ENCODE measurements at places on chromosomes 4 and X.

GRCh38 chr4:6513678-6514077, 41.3 kb upstream of the PPP2R2C start:
- no peak for DNase-seq

DNA sequence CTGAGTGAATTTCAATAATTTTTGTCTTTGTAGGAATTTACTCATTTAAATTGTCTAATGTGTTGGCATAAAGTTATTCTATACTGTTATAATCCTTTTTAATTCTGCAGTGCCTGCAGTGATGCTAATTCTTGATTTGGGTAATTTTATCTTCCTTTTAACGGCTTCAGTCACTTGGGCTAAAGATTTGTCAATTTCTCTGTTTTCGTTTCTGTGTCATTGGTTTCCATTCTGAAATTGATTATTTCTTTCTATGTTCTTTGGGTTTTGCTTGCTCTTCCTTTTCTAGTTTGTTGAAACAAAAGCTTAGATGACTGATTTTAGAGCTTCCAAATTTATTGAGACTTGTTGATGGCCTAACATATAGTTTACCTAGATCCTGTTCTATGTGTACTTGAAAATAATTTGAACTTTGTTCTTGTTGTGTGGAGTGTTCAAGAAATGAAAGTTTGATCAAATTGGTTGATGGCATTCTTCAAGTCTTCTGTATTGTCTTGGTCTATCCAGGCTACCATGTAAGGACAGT, 89.4 kb downstream of the TNIP2 start:
- DNase-seq = no peak

DNA sequence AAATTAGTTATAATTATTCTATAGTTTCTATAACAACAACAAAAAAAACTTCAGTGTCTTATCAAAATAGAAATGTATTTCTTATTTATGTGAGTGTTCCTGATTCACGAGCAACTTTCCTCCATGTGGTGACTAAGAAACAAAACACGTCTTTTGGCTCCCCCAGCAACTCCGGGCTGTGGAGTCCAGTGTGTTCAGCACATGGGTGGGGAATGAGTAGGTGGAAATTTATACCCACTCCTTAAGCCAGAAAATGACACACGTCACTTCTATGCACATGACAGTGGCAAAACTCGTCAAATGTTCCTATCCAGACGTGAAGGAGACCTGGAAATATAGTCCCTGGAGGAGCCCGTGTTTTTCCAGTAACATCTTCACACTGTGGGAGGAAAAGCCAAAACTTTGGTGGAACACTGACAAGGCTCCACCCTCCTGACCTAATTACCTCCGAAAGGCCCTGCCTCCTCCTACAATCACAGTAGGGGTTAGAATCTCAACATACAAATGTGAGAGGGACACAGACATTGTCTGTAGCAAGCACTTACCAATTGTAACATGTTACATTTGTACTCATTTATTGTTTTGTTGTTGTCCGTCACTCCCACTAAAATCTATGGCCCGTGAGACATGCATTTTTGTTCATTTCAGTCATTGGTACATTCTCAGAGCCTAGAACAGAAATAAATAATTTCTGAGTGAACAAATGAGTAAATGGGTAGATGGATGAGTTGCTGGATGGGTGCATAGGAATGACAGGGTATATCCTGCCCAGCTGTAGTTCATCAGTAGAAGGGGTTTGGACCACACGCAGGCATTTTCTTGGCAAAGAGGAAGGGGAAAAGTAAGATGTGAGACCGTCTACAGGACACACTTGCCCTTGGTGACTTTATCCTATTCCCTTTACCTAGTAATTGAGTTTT, 605.8 kb upstream of the TENM3 start:
- no peak for DNase-seq

DNA sequence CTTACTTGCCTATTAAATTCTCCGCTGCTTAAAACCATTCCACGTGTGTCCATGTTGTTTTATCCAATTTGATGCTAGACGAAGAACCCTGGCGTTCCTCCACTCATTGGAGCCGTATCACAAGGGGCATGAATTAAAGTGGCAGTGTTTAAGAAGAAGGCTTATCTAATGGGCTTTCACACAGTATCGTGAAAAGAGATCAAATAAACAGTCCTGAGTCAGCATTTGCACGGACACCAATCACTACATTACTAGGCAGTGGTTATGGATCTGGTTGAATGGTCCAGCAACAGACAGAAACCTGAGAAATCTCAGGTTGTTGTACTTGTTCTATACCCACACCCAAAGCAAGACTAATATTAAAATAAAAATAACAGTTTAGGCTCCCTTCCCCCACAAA, 671.6 kb downstream of the FAT4 start:
- no peak for DNase-seq

- DNase-seq = no peak
Observed at GRCh38 chrX:149648932-149649331, 17.3 kb upstream of the TMEM185A start.

DNA sequence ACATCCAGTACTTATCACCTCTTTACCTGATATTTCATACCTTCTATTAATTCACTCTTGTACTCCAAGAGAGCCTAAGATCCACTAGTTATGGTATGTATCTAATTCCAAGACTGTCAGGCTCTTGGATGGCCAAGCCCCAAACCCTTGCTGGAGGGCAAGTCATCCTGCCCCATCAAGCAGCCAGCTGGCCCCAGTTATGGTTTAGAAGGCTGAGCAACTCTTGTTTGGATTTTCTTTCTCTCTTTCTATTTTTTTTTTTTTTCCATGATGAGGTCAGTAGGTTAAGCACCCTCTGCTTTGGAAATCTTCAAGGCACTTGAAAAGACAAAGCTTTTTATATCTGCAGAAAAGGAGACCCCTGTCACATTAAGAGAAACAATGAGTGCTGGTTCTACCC, 10.9 kb upstream of the FGF16 start:
- no peak for DNase-seq

- no peak for DNase-seq
Observed at GRCh38 chrX:26789751-26790150, 573.8 kb downstream of the MAGEB5 start.

DNA sequence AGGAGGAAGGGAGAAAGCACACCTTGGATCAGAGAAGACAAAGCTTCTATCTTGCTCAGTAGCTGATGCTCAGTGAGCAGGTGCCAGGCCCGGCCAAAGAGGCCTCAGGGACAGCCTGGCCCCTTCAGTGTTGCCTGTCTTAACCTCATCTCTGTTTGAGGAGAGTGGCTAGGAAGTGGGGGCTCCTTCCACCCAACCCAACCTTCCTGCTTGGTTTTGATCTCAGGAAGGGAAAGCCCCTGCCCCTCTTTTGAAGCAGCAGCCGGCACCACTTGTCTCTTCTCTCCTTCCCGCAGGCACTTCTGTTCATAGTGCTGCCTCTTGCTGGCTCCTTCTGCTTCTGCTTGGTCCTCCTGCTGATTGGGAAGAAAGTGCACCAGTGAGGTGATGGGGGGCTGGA, 2.4 kb upstream of the AFF2 start:
- no peak for DNase-seq

DNA sequence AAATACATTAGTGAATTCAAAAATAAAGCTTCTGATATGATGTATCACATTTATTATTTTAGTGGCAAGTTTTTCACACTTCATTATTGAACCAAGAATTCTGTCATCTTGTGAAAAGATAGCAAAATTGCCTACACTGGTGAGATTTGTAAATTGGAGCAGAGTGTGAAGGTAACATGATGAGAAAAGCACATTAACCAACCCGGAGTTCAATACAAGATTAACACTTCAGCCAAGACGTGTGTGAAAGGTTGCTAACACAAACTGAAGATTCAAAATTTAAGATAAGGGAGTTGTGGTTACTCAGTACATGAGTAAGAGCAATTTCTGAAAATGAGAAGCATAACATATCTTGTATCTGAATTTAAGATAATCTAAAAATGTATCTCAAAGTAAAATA, 346.7 kb downstream of the PDHA2 start:
- no peak for DNase-seq

DNA sequence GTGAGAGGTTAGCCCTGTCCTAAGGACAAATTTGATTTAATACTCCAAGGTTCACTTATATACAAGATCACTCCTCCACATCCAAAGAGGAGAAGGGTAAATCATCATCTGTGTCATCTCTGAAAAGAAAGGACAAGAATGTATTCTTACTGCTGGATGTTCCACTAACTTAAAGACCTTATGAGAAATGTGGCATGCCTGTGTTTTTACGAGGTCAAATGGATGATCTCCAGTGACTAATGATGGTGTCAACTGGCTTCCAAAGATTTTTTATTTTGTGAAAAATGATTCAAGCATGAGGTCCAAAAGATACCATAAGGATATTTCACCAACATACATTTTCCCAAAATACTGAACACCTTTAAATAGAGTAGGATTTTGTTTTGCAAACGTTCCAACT, 143.4 kb downstream of the PTCHD1 start:
- no peak for DNase-seq

DNA sequence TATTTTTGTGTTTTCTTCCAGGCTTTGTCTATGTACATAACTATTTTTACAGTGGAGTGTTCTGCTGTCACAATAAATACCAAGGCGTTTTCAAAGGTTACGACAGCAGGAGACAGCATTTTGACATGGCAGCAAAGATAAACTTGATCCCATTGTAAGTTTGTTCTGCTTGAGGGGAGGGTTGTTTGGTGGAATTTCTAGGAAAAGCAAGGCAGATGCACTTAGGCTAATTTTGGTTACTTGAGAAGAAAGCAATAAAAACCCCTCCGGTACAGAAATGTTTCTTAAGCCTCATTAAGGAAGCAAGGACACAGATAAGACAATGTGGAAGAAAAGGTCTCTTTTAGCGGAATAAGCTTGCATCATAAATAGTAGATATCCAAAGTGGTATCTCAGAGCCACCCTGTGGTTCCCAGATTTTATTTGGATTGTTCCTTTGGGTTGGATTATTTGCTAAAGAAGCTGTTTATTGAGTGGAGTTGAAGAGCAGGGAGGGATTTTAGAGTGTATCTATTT, 54.3 kb downstream of the CLCN5 start:
- no peak for DNase-seq

- DNase-seq = peak; percentile 5
Observed at GRCh38 chr4:9762823-9763475, 18.5 kb upstream of the DRD5 start.

DNA sequence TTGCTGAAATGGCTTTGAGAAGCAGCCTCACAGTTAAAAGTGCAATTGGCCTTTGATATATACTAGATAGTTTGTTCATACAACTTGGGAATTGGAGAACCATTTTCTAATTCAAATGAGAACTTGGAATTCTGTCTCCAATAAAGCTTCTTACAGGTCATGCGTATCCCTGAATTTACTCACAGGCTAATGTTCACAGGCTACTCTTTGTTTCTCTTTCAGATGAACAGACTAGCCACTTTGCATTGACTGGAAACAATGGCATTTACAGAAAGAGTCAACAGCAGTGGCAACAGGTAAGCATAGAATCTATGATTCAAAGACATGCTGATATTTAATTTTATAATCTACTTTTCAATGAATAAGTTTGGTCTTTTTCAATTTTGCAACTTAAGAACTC, 13.5 kb downstream of the AFF1 start:
- no peak for DNase-seq

- DNase-seq = no peak
Observed at GRCh38 chr4:169658975-169659715, 38.8 kb downstream of the CLCN3 start.

- DNase-seq = no peak
Observed at GRCh38 chr4:23245203-23245832, 552.6 kb downstream of the GBA3 start.

DNA sequence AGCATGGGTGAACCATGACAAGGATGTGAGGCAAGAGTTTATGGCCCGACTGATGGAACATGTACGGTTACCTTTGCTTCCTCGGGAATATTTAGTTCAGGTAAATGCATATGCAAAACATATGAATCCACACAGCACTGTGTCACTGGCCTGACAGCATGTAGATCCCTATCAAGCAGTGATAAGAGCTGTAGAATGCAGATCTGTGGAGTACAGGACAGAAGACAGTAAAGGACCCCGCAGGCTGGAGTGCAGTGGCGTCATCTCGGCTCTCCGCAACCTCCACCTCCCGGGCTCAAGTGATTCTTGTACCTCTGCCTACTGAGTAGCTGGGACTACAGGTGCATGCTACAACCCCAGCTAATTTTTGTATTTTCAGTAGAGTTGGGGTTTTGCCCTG, 29.8 kb upstream of the MSMO1 start:
- DNase-seq = no peak

DNA sequence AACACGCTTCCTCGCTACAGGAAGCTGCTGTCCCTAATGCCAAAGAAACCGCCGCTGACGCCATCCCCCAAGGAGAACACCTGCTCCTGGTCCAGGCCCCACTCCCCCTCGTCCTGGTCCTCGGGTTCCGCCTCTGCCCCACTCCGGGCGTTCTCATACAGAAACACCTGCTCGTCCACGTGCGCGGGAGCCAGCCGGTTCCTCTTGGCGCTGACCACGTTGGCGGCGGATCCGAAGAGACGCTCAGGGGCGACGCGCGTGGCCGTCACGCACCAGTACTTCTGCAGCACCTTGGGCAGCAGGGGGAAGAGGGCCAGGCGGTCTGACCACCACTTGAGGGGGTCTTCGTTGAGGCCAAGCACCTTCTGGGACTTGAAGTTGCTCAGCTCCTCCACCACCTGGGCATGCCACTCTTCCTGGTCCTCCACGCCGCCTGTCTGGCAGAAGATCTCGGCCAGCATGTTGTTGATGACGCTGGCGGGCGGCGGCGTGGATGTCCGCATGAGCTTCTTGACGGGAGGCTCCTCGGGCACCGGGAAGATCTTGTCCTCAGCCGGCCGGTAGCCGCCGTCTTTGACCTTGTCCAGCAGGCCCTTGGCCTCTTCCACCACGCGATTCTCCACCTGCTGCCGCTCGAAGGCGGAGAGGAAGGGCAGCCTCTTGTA, 12.0 kb downstream of the DHRSX start:
- DNase-seq = no peak

DNA sequence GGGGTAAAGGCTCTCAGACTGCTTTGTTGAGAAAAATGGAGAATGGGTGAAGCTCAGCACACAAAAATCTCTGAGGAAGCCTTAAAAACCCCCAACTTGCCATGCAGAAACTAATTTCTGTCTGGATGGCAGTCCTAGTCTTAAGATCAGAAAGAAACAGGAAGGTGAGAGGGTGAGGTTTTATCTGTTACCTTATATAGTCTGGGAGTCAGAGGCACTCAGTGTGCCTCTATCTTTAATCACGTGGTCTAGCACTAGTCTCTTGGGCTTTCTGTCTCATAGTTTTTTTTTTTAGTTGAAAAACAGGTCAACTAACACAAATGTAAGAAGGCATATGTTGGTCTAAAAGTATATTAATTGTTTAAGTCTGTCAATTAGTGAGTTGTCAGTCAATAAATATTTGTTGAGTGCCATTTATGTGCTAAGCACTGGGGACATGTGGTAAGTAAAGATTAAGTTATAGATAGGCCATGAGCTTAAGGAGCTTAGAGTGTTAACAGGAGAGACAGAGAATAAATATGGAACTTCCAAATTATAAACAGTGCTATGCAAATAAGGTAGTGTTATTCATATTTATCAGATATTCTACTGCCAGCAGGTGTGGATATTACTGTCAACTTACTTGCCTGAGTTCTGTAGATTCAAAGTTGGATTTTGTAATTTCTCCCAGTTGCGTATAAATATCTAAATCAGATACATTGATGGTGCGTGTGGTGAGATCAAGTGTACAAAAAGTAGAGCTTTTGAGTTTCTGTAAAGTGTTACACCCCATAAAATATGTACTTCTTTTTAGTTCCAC, 7.0 kb downstream of the CYBB start:
- DNase-seq = no peak
